ENCODE measurements at places on chromosomes 5 and 9. TPM values are rescaled to one million over a fixed set of nuclear protein-coding genes. Genes with fewer than 3 reads are reported as not detected.

Gene DBH
- 0.95 TPM for polyA plus RNA-seq

Gene SPATA31D3
- not detected for polyA plus RNA-seq

Gene BHMT2
- 91.7 TPM for polyA plus RNA-seq

Gene NUTM2F
- polyA plus RNA-seq = not detected

Gene RNF183
- 4.6 TPM for polyA plus RNA-seq

Gene RMRP
- not detected for polyA plus RNA-seq

Gene ACTBL2
- not detected for polyA plus RNA-seq

Gene FOXD4L3
- polyA plus RNA-seq = not detected

Gene IL5
- not detected for polyA plus RNA-seq

Gene WHRN
- polyA plus RNA-seq = 7.3 TPM

Gene CCDC171
- 7.0 TPM for polyA plus RNA-seq

Gene FAM151B
- 3.2 TPM for polyA plus RNA-seq

Gene C9orf153
- polyA plus RNA-seq = 0.22 TPM

DNA sequence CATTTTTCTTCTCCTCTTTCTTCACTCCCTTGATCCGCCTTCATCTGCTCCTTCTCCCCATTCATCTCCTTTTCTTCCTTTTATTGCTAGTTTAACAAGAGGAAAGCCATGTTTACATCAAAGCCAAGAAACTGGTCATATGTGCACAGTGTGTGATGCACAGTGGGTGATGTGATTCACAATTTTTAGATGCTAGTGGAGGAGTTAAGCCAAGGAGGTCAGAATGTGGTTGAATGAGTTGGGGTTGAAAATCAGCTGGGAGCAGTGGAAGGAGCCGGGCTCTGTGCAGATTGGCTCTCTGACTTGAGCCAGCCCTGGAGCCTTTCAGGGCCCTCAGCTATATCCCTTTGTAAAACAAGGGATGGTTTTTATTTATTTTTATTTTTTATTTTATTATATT is 7.3 kb downstream of the ACER2 start:
- no peak for DNase-seq

DNA sequence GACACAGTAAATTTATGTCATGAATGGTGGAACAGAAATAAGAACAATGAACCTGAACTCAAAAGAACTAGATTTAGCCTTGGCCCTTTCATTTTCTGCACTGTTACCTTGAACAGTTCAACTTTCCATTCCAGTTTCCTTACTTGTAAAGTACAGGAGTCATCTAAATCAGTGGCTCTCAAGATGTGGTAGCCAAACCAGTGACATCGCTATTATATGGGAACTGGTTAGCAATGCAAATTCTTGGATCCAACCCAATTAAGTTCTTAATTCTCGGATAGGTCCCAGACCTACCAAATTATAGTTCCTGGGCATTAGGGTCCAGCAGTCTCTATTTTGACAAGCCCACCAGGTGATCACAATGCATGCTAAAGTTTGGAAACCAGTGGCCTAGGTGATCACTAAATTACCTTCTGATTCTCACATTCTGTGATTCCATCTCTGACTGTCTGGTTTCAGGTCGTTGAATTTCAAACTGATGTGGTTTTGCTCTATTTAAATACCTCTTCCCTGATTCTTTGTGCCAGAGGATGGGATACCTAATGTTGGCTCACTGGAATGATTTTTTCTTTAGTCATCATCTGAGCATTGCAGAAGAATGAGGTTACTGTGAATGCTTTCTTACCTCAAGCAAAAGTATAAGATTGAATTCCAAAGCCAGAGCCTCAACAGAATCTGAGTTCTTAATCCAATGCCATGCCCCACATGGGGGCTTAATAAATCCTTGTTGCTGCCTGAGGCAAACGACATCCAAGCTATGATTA is 253.8 kb downstream of the ENC1 start:
- no peak for DNase-seq

- DNase-seq = no peak
These were observed 212.0 kb downstream of the DEPDC1B start for GRCh38 chr5:60487885-60488442.

DNA sequence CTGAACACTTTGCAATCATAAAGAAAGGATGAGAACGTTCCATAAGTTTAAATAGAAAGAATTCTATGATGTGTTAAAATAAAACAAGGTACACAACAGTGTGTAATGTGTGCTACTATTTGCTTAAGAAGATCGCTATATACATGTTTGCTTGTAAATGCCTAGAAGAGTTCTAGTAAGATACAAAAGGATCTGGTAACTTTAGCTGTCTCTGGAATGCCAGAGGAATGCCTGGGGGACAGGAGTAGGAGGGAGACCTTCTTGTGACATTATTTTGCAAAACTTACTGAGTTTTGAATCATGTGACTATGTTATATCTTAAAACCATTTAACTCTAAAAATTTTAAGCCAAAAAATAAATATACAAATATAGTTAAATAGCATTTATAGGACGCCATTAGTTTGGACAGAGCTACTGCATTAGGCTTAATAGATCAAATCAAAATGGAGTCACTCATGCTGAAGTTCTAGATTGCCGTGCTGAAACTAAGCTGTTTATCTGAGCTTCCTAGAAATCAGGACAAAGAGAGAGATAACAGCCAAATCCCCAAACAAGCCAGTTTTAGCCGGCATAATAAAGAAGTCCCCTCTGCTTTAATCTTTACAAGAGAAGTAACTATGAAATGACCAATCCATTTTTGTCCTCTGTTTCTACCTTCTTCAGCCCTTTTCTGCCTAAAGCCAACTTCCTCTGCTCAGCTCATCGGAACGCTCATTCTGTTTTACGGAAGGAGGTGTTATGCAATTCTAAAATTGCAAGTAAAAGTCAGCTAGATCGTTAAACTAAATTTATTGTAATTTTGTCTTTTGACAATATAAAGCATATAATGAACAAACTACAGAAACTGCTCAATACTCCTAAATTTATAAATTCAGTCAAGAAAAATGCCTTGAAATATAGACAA is 44.8 kb downstream of the LIX1 start:
- DNase-seq = no peak

DNA sequence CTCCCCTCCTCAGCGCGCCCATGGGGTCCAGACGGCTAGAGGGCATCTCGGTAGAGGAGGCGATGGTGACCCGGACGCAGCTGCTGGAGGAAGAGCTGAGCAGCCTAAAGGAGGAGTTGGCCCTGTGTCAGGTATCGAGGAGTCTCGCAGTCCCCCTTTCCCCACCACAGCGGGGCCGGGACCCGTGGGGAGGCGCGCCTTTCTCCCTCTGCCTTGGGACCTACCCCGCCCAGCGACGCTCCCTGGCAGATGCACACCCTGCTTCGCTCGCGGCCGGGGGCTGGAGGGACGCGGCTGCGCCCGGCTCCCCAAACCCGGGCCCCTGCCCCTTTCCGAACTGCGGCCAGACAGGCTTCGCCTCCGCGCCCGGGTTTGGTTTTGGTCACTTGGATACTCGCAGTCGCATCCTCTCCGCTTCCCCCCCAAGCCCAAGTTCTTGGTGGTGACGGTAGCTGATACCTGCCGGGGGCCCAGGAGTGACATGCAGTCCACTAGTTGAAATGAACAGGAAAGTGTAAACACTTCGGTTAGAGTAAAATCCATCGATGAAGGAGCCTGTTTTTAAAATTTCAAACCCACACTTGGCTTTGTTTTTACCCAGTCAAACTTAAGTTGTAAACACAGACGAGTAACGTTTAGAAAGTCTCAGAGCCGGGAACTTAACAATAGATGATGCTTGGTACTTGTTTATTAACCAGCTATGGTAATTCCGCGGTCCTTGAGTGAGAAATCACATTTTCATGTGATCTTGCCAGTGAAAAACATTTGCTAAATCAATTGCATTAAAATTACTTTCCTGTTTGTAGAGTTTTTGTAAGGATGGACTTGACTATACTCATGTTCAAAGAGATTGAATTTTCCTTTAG is 688 bp downstream of the CNTLN start:
- DNase-seq = peak; percentile 45

DNA sequence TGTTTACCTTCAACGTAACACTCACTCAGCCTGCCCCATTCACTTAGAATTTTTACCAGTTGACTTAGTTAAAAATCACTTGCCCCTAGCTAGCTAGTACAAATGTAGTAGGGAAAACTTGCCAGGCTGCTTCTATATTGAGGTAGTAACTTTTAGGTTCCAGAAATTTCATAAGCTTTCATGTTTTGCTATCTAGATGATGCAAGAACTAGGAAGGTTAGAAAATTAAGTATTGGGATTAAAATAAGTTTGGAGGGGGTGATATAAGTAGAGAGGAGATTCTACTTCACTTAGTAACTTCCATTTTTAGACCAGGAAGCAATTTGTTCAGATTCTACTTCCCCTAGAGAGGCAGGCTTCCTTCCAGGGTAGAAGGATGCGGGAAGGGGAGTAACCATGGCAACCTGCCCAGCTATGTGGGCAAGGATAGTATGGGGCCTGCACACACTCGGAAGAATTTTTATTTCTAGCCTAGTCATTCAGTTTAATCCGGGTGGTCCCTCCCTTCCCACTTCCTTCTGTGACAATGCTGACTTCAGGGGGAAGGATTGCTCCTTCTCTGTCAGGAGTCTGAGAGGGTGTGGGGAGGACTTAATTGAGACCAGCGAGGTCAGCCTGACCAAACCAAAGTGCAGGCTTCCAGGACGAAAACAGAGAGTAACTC is 4.2 kb downstream of the DAB2 start:
- DNase-seq = no peak

- DNase-seq = no peak
These were observed 263.4 kb downstream of the DEPDC1B start for GRCh38 chr5:60436518-60436917.

GRCh38 chr9:38232895-38233294 is 159.6 kb upstream of the ALDH1B1 start:
- no peak for DNase-seq

DNA sequence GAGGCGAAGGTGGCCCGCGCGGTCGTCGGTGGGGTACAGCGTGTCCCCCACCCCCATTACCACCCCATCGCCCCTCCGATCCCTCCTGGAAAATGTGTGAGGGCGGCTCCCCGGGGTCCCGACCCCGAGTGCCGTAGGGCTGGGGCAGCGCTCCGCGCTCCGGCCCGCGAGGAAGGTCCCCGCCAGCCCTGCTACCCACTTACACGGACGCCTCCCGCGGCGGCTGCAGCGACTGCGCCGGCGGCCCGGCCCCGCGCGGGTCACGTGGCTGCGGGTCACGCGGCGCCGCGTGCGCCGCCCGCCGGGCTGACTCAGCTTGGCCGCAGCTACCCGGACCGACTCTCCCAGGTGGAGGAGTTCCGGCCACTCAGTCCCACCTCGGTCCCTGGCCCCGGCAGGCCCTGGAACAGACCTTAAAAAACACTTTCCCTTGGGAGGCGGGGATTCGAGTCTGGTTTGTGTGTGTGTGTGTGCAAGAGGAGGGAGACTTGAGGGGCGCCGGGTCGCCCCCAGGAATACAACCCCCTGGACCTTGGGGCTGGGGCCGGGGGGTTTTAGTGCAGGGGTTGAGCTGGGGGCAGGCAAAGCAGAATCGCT is at the start of gene GNPDA1:
GNPDA1 (minus strand) TSS at position 236 of the 597 bp plus-strand sequence. CDS start 992 bp downstream, outside the sequence.
- DNase-seq = peak; percentile 66

- DNase-seq = no peak
These were observed 50.1 kb upstream of the FOXI1 start for GRCh38 chr5:170055606-170056005.

GRCh38 chr5:167375125-167375524 is 916.3 kb upstream of the WWC1 start:
- DNase-seq = no peak

DNA sequence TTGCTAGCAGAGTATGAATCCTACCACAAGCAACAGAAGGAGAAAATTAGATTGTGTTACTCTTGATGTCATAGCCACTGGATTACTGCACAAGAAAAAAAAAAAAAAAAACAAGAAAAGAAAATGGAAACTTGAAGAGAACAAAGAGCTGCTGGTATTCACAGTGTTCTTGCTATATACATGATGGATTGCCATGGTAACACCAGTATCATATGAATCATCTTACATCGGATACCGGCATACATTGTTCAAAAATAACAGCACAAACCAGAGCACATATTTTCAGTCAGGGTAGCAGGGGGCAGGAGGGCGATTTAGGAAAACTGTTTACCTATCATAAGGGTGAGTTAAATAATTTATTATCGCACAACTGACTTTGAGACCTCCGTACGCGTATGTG is 472.9 kb downstream of the PDE4D start:
- no peak for DNase-seq

DNA sequence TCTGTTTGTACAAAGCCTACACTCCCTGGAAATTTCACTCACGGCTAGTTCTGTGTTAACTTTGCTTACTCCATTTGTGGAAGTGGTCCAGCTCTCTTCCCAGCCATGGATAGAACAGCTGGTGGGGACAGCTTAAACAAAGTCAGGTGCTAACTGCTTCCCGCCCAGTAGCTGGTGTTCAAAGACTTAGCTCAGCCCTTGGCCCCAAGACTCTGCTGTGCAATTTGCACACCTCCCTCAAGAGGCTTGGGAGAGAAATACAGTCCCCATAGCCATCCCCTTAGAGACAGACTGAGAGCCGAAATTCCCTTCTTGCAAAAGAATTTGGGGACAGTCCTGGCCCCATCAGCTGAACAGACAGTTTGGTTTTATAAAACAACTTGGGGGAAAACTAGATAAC is 73.8 kb upstream of the RAI14 start:
- no peak for DNase-seq

GRCh38 chr9:25557645-25558300 is 120.5 kb downstream of the TUSC1 start:
- DNase-seq = no peak

DNA sequence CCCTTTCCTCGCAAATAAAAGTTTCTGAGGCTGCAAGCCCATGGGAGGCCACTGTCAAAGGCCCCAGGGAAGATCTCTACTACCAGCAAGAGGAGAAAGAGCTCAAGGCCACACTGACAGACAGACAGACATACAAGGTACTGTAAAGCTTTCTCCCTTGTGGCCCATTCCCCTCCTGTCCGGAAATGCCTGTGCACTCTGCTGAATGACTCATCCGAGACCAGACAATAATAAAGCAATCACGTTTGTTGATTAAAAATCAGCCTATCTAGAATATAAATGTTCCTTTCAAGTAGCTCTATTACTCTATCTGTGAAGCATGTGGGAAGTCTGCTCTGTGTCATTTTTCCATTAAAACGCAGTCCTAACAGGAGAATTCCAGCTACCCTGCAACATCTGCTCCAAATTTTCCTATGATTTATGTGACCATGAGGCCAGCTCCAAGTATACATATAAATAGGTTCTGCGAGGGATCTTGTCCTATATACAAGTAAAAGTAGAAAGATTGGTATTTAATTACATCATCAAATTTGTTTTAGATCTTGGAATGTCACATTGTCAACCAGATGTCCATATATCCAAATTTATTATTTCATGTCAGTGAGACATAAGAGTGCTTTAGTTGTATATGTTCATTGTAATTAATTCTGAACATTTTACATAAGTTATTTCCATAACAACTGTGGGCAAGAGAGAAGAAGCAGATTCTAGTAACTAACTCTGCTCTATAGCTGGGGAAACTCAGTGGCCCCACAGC is 34.7 kb upstream of the TGFBI start:
- DNase-seq = peak; percentile 55

All from renal cortex interstitium (tissue), 15 donors.